A375 (cell line): ENCODE measurements at places on chromosomes 2 and 18. TPM values are rescaled to one million over a fixed set of nuclear protein-coding genes. Genes with fewer than 3 reads are reported as not detected.

Gene CFAP65
- 0.08 TPM in 1 of 2 replicates, not detected in the other for total RNA-seq

Gene SH3RF3
- total RNA-seq, result 7.6 and 8.6 TPM in 2 replicates

Gene ASNSD1
- total RNA-seq, result 34.4 and 37.7 TPM in 2 replicates

Gene SCG2
- 10.3 and 12.0 TPM in 2 replicates for total RNA-seq

Gene POTEJ
- 0.03 and 0.19 TPM in 2 replicates for total RNA-seq

Gene NT5DC4
- total RNA-seq, result not detected in 2 replicates

Gene HOXD10
- total RNA-seq, result 0.80 and 1.9 TPM in 2 replicates

Gene RGPD5
- total RNA-seq, result 9.3 and 10.8 TPM in 2 replicates

Gene MAL
- not detected in 2 replicates for total RNA-seq

Gene GALNT13
- 3.8 and 5.2 TPM in 2 replicates for total RNA-seq

Gene ALPI
- not detected in 2 replicates for total RNA-seq

Gene CTAGE1
- total RNA-seq, result not detected in 2 replicates

Gene PROKR1
- not detected in 2 replicates for total RNA-seq

Gene SPP2
- not detected in 2 replicates for total RNA-seq

Gene NAT8
- total RNA-seq, result not detected in 2 replicates

Gene NOL4
- 0.66 TPM in 1 of 2 replicates, not detected in the other for total RNA-seq

Gene DPP4
- total RNA-seq, result 0.05 TPM in 1 of 2 replicates, not detected in the other

Gene SKA1
- 21.3 and 25.2 TPM in 2 replicates for total RNA-seq

Gene IL1RL1
- total RNA-seq, result 2.8 and 4.2 TPM in 2 replicates
